ENCODE measurements at places on chromosomes 11 and 22.

DNA sequence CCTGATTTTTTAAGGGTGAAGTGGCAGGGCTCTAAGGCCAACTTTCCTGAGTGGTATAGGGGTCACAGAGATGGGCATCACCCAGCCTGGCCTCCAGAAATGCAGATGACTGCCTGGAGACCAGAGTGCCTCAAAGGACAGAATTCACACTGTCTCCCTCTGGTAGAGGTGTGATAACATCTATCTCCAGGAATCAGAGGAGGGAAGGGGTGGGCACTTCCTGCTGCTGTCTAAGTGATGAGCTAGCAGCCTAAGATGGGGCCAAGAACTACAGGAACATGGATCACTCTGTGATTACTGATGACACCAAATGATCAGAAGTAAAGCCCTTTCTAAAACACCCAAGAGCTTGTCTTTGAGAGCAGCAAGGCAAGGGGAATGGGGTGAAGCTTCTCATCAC lies 61.9 kb downstream of the C11orf58 start:
- DNase-seq, result no peak

- DNase-seq, result no peak
Observed at GRCh38 chr11:78330361-78330760, 87.3 kb downstream of the GAB2 start.

DNA sequence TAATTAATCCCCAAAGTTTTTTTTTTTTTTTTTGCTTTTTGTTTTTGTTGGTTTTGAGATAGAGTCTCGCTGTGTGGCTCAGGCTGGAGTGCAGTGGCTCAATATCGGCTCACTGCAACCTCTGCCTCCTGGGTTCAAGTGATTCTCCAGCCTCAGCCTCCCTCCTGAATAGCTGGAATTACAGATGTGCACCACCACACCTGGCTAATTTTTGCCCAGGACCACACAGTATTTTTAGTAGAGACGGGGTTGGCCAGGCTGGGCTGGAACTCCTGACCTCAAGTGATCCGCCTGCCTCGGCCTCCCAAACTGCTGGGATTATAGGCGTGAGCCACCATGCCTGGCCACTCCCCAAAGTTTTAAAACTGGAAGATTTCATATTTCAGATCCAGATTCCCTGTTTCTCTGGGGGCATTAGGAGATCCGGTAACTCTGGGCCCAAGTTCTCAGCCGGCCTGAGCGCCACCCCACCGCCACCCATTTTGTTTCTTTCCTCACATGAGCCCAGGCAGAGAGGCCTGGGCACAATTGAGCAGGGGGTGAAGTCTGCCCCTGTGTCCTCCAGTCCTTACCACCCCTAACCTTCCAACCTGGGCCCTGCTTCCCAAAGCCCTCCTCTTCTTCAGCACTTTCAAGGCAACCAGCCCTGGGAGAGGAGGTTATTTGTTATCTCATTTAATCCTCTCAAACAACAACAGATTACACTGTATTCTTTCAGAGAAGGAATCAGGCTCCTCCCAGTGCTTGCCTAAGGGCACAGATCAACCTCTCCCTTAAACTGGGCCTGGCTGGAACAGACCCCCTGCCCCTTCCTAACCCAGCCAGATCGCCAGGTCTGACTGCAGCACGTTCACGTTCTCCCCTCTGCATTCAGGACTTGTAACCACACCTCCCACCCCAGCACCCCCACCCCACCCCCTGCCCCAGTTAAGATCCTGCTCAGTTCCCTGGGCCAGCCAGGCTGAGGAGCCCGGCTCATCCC lies 1.9 kb upstream of the CSNK1E start:
- no peak for DNase-seq

GRCh38 chr11:78982473-78982872 lies 407.8 kb upstream of the NARS2 start:
- DNase-seq, result no peak

- DNase-seq, result no peak
Observed at GRCh38 chr22:23124611-23125511, 16.9 kb downstream of the RSPH14 start.

GRCh38 chr11:117478926-117479325 lies 151.3 kb downstream of the CEP164 start:
- no peak for DNase-seq

All from common myeloid progenitor, CD34-positive (primary cell).